OCI-LY7 (cell line): ENCODE measurements at places on chromosomes 6 and 20.

DNA sequence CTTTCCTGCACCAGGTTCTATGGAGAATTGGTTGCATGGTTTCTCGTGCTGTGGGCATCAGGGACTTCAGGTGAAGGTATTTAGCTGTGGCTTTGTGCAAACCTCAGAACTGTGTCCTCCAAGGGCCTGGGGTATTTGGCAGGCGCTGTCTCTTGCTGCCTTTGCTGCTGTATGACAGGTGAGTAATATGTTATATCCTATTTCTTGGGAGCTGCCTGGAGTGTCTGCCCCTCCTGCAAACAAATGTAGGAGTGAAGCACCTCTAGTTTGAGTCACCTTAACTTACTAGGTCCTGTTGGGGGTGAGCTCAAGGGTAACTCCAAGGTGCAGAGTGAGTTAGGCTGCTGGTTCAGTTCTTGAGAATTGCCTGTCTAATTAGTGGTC lies 177.7 kb upstream of the RNF24 start:
- DNase-seq, result no peak

DNA sequence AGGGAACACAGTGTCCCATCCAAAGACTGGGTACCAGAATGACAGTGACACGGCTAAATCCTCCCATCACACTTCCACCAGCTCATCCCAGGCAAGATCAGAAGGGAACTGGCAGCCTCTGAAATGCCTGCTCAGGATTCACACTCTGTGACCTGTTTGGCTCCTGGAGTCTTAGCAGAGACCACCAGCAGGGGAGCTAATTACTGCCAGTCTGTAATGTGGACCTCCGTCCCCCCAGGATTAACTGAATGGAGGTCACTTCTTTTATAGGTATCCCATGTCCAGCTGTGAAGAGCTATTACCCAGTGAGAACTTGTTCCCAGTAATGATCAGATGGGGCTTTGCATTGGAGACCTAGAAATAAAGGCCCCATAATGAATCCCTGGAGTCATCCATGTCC lies 45.2 kb downstream of the DEFB114 start:
- no peak for DNase-seq

DNA sequence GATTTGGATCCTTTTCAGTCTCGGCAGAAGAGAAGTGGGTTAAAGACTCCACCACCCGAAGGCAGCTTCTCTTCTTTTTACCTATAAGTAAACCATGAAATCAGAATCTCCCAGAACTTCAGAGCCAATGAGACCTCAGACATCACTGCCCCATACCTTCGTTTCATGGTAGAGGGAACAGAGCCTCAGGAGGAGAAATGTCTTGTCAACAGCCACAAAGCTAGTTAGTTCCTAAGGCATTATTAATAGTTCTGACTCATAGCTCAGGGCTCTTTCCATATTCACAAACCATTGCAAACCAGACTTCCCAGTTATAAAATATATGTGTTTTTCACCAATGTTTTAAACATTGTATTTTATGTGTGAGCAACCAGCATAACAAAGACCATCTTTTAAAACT lies 118.7 kb upstream of the RIPOR2 start:
- DNase-seq, result no peak

DNA sequence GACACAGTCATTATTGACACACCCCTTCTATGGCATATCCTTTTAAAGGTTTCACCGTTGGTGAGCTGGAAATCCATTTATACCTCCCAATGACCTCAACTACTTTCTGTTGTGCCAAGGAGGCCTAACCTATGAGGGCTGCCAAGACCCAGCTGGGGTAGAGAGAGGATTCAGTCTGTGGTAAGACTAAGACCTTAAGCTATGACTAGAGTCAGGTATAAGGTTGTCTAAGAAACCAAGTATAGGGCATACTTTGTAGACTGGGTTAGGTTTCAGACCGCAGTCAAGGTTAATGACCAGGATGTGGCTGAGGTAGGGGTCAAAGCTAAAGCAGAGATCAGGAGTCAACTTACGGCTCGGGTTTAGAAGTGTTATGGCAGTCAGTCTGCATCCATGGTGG lies 641.2 kb upstream of the CHD6 start:
- no peak for DNase-seq

DNA sequence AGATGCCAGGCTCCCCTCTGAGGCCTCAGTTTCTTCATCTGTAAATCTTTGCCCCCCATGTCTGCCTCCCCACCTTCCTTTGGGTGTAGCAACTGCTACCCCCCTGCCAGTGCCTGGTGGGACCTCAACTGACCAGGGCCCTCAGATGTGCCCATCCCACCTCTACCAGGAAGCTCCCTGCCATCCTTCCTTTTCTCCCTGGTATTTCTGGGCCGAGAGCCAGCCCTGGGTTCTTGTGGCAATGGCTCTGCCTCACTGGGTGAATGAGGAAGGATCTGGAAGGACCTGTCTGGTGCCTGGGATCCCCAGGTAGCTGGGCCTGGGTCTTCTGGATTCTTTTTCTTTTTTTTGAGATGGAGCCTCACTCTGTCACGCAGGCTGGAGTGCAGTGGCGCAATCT lies 141.1 kb upstream of the RNF24 start:
- no peak for DNase-seq

GRCh38 chr20:37295001-37295400 lies 5.5 kb downstream of the MANBAL start:
- DNase-seq, result no peak

DNA sequence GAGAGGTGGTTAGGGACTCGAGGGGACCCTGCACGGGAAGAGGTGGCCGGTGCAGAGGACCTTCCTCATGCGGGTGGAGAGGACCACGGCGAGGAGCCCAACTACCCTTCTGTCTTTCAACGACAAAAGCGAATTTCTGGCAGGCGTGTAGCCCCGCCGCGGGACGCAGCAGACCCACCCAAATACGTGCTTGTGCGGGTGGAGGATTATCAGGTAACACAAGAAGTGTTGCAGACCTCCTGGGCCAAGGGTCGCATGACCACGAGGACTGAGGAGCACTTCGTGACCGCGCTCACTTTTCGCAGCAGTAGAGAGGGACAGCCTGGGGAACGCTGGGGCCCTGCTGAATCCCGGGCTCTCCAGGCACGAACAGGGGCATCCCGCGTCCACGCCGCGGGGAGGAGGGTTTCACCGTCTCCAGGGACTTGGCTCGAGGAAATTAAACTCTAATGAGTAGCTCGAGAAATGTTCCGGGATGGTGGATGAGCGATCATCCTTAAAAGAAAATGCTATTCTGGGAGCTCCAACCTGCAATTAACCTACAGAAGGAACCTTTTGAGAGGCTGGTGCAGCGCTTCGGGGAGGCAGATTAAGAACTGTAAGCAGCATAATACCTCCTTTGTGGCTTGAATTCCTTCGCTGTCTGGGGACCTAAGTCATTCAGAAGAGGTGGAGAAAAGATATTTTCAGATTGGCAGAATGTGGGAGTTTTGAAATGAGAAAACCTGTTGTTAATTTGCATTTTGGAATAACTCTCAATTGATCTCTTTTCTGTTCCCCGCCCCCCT lies 804 bp downstream of the C6orf141 start:
- no peak for DNase-seq

DNA sequence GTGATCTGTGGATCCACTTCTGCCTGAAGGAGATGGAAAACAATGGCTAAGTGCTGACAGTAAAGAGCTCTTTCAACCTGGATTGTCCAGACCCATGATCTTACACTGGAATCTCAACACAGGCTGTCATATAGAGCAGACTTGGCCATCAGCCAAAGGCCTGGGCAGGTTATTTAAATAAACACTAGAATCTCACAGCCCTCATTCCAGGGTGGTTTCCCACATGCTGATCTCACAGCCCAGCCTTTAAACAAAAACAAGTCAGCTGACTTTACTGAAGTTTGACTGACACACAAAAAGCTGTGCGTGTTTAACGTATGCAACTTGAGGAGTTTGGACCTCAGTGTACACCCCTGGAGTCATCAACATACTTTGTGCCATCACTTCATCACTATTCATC lies 28.4 kb downstream of the SYNDIG1 start:
- DNase-seq, result no peak

DNA sequence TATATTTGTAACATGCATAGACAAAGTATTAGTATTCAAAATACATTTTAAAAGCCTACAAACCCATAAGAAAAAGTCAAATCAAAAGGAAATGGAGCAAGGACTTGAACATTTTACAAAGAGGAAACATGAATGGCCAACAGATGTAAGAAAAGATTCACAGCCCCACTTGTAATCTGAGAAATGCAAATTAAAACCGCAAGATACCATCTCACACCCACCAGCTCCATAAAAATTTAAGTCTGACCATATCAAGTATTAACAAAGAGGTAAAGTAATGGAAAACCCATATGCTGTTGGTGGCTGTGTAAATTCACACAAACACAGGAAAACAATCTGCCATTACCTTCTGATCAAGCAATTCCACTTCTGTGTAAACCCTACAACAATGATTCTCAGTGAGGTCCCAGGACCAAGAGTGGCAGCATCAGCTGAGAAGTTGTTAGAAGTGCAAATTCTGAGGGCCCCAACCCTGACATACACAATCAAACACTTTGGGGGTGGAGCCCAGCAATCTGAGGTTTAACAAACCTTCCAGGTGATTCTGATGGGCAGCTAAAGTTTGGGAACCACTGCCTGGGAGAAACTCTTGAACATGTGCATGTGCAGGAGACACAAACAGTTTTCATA lies 30.9 kb downstream of the BCL2L1 start:
- DNase-seq, result peak; percentile 77

GRCh38 chr6:144588697-144589325 lies 303.7 kb downstream of the UTRN start:
- no peak for DNase-seq

- DNase-seq, result peak; percentile 53
Observed at GRCh38 chr6:104771258-104771832, 88.4 kb downstream of the HACE1 start.
